ENCODE measurements at places on chromosomes 12 and 14.

GRCh38 chr12:30021051-30021833 is 237.5 kb upstream of the TMTC1 start:
- no peak for DNase-seq

DNA sequence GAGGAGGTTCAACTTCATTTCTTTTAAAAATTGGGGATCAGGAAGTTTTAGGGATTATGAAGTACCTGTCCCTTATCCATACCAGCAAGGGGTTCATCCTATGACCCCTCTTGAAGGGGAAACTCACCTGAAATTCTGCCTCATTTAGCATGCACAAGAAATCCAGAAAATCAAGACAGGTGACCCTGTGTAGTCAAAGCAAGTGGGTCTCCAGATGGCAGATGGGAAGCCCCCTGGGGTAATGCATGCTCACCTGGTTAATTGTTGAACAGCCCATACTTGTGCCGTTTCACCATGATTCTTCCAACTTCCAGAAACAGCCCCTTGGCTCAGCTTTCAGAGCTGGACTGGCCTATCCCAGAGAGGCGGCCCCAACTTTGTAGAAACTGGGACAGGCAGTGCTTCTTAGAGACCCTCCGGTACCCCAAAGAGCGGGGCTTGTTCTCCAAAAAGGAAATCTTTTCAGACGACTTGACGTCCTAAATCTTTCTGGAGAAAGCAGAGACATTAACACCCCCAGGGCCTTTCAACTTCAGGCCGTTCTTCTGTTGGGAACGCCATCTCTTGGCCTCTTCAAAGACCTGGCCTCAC is 66.3 kb upstream of the ESRRB start:
- DNase-seq = peak; percentile 52

GRCh38 chr12:113724794-113725556 is 241.2 kb downstream of the RBM19 start:
- no peak for DNase-seq

GRCh38 chr14:71408362-71409030 is 501.2 kb downstream of the PCNX1 start:
- DNase-seq = no peak

DNA sequence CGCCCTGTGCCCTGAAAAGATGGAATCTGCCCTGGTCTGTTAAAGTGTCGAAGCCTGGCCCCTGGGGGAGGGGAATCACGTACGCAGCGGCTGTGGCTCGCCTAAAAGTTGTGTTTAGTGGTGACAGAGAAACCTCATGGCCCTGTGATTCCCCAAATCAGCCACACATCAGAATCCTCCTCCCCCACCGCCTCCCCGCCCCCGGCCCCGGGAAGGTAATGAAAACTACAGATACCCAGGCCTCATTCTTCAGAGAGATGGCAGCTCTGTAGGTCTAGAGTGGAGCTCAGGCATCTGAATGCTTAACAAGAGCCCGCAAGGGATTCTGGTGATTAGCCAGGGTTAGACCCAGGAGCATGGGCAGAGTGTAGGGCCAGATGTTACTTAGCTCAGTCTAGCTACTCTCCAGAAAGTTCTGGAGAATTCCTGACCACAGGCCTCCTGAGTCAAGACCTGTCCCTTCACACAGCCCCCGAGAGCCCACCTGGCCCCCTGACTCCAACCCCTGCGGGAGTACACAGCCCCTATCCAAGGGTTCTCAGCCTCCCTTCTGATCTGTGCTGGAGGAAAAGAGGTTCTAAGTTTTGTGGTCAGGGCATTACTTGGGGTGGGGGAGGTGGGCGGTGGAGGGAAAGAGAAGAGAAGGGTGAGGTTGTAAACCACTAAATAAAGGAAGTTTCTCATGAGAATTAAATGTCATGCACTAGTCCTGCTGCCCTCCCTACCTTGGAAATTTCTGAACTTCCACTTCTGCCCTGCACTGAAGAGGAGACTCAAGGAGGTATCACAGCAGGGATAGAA is 114.8 kb downstream of the PLXNC1 start:
- no peak for DNase-seq
